ENCODE measurements at places on chromosomes 5 and 9. TPM values are rescaled to one million over a fixed set of nuclear protein-coding genes. Genes with fewer than 3 reads are reported as not detected.

The PCDHB13 gene
- total RNA-seq, result 3.1 TPM

The TRIM7 gene
- total RNA-seq, result 6.6 TPM

The KCTD16 gene
- not detected for total RNA-seq

The POC5 gene
- total RNA-seq, result 15.8 TPM

The PCDHGB4 gene
- total RNA-seq, result 4.1 TPM

The BTNL8 gene
- not detected for total RNA-seq

The ENTREP1 gene
- total RNA-seq, result 12.6 TPM
